Ovary (tissue), 10 donors: ENCODE measurements at places on chromosomes 5 and 9.

DNA sequence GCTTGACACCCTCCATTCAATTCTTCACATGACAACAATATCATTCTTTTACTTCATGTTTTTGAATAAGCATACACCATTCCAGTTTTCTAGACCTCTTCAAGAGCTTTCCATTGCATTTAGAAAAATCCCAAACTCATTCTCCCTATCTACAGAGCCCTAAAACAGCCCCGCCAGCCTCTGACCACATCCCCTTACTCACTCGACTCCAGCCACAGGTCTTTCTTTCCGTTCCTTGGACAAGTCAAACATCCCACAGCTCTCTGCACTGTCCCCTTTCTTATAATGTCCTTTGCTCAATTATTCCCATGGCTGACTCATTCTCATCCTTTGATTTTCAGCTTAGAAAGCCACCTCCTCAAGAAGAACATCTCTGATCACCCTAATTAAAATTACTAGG is 38.2 kb downstream of the TTC39B start:
- no peak for DNase-seq

DNA sequence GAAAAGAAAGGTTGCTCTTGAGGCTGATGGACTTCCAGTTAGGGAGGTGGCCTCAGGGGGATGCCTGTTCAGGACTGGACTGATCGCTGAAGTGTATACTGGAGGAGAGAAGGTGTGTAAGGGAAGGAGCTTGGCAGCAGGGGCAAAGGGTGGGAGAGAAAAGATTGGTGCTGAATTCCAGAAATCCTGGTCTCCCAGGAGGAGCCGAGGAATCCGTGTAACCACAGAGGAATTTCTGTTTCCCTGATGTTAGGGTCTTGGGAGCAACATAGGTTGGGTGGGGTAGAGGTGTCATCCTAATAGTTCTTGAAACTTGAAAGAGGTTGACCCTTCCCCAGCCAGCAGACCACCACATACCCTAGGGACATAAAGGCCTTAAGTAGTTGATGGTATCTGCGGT is 88.9 kb upstream of the PTPN3 start:
- DNase-seq: no peak

DNA sequence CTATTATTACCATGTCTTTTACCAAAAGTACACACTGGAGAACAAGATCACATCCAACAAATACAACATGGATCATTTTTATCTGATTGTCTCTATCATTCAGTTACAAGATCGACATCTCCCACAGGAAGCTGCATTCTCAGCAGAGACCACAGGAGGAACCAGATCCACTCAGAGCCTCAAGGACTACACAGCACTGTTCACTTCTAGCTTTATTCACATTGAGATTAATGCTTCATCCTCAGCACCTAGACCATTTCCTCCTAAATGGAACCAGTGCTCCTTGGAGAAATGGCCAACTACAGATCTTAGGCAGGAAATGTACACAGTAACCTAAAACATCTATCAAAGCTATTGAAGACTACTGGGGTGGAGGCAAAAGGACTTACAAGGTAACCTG is 13.3 kb upstream of the C5orf15 start:
- DNase-seq: no peak

GRCh38 chr5:92923885-92924284 is 657.1 kb downstream of the NR2F1-AS1 start:
- no peak for DNase-seq

DNA sequence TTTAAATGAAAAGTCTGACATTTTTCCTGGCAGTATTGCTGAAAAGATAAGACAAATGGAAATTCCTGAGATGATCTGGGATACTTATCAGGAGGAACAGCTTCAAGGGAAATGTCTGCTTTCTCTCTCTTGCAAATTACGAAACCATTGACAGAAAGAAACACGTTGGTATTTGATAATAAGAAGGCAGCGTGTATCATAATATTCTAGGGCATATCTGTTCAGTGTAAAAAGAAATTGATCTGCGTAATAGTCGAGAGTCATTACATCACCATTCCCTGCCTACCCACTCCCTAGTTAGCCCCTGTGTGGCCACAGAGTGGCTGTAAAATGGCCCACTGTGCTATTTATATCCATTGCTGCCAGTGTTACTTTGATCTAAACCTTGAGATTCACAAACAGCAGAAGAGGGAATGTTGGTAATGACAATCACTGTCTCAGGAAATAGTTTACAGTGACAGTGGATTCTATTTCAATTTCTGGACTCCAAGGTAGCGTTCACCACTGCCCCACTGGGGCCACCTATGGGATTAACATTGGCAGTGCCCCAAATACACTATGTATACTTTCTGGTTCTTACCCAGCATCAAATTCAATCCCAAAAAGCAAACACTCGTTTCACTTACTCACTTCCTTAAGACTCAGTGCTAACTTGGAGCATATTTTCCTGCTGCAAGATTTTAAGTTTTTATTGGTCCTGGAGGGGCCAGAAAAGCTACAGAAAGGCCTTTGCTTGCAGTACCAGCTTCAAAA is 133.4 kb upstream of the GAS1 start:
- DNase-seq: no peak

DNA sequence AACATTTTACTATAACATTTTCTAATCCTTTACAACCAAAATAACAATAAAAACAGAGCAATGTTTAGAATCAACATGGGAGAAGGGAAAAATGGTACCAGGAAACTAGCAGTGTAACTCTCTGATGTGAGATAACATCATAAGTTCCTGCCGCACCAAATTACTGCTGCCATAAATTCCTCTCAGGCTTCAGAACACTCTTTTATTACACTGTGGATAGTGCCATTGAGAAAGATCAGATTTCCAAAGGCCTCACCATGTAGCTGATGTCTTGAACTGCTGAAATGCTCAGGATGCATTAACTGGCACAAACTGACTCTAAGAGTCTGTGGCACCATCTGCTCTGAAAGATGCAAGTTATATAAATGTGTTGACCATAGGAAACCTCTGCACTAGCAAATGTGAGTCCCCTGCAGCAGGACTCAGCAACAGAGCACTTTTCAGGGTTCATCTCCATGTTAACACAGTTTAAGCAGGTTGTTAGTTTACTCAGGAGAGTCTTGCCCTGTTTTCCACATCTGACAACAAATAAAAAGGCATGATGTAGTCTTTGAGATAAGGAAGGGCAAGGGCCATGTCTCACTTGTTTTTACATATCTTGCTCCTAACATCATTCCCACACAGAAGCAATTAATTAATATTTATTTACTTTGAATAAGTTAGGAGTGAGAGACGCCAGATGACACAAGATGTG is 218.1 kb downstream of the CETN3 start:
- no peak for DNase-seq

DNA sequence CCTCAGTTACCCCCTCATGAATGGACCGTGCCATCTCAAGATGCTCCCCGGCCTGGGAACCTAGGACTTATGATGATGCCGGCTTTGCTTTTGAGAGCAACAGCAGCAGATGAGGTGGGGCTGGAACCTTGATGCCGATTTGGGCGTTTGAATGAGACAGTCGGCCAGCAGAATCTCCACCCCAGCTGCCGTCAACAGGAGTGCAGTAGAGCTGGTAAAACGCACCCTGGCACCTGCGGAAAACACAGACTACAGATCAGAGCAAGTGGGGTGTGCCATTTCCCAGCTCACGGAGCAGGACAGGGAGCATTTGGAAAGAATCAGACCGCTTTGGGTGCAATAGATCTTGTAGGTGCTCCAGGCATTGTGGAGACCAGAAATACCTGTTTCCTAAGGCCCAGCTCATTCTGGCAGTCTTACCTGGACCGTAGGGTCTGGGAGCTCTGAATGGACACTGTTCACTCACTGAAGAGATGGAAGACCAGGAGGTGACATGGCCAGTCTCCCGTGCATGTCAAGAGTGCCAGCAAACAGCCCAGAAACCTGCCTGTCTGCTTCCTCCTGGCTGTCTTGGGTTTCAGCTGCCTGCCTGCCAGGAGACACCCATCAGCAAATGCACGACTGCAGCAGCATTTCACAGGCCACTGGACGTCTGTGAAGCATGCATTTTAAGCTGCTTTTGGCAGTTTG is 317.7 kb upstream of the IRX4 start:
- DNase-seq: no peak

DNA sequence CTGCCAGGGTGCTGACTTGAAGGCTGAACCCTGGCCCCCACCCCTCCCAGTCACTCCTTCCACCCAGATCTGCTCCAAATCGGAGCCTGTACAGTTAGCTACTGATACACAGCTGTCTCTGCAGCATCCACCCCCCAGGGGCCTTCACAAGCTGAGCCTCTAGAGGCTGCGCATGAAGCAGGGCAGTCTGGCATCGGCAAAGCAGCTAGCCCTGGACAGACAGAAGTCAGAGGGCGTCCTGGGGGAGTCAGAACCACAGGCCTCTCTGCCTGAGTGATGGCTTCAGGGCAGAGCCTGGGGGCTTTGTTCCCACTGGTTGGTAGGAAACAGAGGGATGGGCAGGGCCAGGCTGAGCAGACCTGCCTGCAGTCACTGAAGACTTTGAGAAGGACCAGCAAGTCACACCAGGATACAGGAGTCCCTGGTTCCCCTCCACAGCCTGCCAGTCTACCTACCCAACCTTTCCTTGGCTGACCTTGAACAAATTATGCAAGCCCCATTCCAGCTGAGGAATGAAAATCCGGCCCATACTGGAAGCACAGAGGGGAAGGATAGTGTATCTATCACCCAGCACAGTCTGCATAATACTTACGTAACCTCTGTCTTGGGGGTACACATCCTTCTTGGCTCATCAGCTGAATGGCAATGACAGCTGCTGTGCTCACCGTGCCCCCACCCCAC is 8.8 kb downstream of the VDAC1 start:
- no peak for DNase-seq

- DNase-seq: no peak
These were observed 24.8 kb upstream of the LOX start for GRCh38 chr5:122102825-122103224.

DNA sequence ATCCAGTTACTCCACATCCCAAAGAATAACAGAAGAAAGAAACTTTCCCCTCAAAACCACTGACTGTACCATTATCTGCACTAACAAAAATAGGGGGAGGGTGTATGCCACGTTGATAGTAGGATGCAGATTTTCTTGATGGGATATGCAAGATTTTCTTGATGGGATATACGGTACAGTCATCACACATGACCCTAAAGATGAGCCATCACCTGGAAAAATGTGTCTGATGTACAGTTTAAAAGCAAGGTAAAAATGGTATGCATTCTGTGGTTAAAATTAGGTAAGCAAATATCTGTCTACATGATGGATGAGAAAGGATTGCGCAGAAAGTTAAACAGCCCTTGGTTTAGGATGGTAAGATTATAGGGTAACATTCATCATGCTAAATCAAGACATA is 8.6 kb downstream of the COL23A1 start:
- no peak for DNase-seq

- DNase-seq: no peak
These were observed 54.0 kb upstream of the C5orf58 start for GRCh38 chr5:170178814-170179213.

- peak; percentile 62 for DNase-seq
These were observed 80.4 kb upstream of the ADAMTSL1 start for GRCh38 chr9:18393340-18394130.

DNA sequence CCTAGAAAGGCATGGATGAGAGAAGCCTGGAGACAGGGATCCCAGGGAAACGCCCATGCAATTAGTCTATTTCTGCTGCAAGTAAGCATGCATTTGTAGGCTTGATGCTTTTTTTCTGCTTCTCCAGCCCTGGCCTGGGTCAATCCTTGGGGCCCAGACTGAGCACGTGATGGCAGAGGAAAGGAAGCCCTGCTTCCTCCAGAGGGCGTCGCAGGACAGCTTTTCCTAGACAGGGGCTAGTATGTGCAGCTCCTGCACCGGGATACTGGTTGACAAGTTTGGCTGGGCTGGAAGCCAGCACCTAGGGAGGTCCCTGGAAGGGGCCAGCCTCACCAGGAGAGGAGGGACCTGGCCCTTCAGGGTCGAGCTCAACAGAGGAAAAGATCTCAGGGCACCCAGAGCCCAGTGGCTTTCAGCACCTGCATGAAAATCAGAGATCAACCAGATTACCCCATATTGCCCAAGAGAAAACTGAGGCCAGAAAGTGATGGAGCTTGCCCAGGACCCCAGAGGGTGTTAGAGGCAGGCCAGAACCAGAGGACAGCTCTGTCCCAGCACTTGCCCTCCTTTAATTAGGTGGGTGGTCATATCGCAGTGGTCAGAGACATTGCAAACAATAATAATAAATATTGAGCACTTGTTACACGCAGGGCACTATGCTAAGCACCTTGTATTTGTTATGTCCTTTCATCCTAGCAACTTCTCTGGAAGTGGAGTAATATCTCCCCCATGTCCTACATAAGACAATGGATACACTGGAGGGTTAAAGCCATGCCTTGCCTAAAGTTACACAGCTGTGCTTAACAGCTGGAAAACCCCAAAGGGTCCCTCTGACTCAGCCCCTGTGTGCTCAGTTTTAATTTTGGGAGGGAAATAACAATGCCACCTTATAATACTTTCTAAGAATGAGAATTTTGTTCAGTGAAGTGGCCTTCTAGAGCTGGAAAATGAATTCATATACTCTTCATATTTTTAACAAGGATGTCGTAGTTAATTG is 67.1 kb downstream of the KLF4 start:
- DNase-seq: peak; percentile 39

GRCh38 chr9:109017493-109017892 is 4.2 kb upstream of the CTNNAL1 start:
- DNase-seq: no peak

DNA sequence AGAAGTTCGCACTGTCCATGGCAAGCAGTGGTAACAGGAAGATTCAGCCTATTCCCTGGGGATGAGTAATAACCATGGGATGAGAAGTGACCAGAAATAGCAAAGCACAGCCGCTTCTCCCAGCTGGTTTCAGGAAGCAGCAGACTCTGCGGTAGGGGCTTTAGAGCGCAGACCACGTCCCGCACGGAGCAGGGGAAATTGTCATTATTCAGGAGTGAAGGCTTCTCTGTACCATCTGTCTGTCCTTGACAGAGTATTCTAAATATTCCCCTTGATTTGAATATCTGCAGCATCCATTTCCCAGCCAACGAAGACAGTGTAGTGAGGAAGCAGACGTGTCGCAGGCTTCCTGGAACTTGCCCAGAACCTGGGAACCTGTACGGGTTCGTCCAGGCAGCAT is 159.6 kb downstream of the NXNL2 start:
- DNase-seq: no peak

- DNase-seq: no peak
These were observed at the start of gene CAVIN4 for GRCh38 chr9:100577776-100578448. Gene CAVIN4, plus strand, starts transcription at chr9:100578079. Its CDS starts 65 bp downstream, at chr9:100578144.

- peak; percentile 27 for DNase-seq
These were observed 102.1 kb downstream of the TMEM174 start for GRCh38 chr5:73274881-73275663.

DNA sequence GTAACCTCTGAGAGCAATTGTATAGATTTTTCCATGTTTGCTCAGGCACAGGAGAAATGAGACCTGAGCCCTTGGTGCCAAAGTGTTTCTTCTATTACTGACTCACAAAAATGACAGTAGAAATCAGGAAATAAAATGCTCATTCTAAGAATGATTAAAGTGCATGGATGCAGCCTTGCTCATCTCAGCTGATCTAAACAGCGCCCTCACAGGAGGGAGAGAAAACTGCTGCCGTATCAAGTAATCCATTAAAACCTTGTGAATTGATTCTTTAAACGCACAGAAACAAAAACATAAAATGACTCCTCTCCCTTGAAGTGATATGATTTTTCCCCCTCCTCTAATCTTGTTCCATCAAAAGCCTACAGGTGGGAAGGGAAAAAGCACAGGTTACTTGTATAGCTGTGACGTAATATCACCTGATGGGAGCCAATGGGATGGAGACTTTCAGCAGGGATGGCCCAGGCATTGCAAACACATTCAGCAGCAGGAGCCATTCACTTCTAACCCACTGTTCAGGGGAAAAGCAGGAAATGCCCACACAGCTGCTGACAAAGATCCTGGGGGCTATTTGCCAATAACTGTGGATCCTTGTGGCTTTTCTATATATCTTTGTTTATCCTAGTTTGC is 76.7 kb downstream of the PLCXD3 start:
- no peak for DNase-seq

- DNase-seq: no peak
These were observed 277.8 kb upstream of the VLDLR start for GRCh38 chr9:2343756-2344155.
